ENCODE measurements at places on chromosomes 16 and 17.
A peak's percentile ranks its signal among the peaks of the same experiment; 100 is the strongest.

- peak; percentile 14 for DNase-seq
These were observed 48.6 kb downstream of the SLC39A11 start for GRCh38 chr17:73043686-73044581.

DNA sequence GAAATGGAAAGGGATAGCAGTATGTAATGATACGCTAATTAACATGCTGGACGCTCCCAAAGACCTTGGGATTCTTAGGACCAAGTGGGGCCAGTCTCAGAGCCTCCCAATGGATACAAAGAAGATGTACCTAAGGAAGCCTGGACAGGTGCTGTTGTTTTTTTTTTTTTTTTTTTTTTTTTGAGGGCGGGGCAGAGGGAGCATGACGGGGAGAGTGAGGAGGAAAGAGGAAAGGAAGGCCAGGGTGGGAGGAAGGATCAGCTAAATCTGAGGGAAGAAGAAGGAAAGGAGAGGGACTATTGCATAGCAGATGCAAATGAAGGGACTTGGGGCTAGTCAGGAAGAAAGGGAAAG is 2.5 kb downstream of the VAMP2 start:
- DNase-seq: no peak

GRCh38 chr17:69223809-69224208 is 4.8 kb downstream of the ABCA10 start:
- DNase-seq: no peak

DNA sequence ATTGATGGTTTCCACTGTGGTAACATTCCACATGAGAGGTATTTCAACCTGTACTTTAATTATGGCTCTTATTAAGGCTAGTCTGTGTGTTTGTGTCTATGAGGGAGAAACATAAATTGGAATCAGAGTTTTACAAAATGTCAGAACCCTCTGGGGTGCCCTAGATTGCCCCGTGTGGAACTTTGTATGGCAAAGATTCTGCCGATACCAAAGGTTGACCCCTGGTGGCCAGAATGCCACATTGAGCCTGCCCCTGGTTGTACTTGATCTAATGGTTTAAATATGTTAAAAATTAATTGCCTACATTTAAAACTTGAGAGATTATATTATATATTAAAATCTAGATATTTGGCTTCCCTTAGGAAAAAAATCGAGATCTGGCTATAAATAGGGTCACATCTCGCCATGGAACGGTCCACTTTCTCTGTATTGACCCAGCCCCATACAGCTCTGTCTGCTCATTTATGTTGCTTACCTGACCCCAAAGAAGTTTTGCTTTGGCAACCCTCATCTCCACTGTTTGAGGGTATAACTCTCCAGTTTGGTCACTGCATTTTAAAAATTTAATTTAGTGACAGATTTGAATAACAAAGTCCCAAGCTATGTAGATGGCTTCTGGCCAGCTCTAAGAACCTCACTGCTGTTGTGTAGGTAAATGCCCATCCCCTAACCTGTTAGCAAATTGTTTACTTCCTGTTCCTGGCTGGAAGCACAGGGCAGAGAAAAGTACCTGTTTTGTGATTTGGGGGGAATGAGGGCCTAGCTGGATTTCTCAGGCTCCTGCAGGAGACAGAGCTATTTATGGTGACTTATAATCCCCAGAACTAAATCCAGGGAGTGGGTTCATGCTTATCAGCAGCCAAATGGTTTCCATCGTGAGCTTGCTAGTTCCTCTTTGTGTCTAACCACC is 95.0 kb downstream of the PLCG2 start:
- no peak for DNase-seq

GRCh38 chr16:3548445-3548844 is 28.8 kb downstream of the NLRC3 start:
- no peak for DNase-seq

- DNase-seq: no peak
These were observed 8.1 kb upstream of the TBX4 start for GRCh38 chr17:61444075-61444474.

DNA sequence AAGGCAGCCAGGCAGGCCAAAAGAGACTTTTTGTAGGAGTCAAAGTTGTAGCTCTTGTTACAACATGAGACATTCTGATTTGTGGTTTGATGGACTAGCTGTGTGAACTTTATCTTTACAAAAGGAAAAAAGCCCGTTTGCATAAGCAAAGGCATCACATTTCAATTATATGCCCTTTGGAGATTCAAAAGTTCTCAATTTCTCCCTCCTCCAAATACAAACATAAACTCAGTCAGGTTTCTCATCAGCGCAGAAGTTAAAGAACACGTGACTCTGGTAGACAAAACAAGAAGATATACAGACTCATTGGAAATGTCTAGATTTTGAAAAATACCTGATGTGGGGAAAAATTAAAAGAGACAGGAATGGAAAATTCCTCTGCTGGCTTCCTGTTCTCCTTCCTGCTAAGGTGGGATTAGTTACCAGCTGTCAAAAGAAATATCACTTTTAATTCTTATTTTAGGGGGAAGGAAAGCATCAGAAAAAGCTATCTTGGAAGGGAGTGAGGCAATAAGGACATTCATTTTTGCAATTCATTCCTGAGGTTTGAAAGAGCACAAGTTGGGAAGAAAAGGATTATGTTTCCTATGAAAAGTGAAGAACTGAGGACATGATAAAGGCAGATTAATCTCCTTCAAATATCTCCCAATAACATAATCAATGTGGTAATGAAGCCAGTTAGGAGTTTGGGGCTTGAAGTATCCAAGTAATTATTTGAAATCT is 4.6 kb upstream of the KCNJ16 start:
- DNase-seq: no peak

GRCh38 chr16:14522671-14523070 is 107.4 kb downstream of the PARN start:
- DNase-seq: no peak

DNA sequence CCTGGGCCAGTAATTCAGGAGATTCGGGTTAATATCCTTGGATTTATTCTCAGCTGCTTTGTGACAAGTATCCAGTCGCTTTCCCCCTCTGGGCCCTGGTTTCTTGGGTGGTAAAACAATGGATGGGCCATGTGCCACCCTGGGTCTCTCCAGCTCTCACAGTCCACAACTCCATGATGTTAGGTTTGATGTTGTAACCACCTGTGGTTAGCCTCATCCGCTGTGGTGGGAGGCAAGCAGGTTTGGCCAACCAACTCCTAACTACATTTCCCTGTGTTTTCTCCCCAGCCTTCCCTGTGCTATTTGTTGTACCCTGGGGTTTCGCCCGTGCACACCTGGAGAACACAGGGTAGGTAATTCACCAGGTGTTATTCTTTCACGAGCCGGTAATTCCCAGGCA is 35.1 kb downstream of the GLP2R start:
- DNase-seq: no peak

DNA sequence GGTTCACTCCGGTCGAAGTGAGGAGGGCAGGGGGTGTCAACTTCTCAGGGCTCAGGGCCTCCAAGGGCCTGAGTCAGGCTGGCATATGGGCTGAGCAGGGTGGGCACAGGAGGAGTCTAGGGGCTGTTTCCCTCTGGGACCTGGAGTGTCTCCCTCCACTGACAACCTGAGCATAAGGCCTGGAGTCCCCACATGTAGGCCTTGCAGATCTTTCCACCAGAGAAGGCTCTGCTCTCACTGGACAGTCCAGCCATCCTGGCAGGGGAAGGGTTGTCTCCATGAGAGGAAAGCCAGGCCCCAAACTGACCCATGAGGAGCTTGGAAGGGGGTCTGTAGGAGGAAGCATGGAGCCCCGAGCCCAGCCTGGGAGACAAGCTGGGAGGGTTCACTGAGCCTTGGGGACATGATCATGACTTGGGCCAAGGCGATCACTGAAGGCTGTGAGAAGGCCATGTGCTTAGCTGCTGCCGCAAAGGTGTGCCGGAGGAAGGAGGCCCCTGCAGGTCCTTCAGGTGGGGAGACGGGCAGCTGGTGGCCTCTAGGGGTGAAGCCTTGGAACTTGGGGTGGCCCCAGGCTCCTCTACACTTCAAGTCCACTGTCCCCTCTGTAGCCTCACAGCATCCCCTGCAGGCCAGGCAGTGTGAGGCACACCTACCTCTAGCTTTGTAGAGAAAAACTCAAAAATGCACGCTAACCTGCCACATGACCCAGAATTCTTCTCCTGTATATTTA is 9.9 kb downstream of the CMTM2 start:
- DNase-seq: no peak

- DNase-seq: no peak
These were observed 9.9 kb downstream of the TMIGD1 start for GRCh38 chr17:30323895-30324319.

DNA sequence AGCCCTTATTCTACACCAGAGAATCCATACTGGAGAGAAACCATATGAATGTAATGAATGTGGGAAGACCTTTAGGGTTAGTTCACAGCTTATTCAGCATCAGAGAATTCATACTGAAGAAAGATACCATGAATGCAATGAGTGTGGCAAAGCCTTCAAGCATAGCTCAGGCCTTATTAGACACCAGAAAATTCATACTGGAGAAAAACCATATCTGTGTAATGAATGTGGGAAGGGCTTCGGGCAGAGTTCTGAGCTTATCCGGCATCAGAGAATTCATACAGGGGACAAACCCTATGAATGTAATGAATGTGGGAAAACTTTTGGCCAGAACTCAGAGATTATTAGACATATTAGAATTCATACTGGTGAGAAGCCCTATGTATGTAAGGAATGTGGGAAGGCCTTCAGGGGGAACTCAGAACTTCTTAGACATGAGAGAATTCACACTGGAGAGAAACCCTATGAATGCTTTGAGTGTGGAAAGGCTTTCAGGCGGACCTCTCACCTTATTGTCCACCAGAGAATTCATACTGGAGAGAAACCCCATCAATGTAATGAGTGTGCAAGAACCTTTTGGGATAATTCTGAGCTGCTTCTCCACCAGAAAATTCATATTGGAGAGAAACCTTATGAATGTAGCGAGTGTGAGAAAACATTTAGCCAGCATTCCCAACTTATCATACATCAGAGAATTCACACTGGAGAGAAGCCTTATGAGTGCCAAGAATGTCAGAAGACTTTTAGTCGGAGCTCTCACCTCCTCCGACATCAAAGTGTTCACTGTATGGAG is 14.1 kb downstream of the ZFP3 start:
- no peak for DNase-seq

DNA sequence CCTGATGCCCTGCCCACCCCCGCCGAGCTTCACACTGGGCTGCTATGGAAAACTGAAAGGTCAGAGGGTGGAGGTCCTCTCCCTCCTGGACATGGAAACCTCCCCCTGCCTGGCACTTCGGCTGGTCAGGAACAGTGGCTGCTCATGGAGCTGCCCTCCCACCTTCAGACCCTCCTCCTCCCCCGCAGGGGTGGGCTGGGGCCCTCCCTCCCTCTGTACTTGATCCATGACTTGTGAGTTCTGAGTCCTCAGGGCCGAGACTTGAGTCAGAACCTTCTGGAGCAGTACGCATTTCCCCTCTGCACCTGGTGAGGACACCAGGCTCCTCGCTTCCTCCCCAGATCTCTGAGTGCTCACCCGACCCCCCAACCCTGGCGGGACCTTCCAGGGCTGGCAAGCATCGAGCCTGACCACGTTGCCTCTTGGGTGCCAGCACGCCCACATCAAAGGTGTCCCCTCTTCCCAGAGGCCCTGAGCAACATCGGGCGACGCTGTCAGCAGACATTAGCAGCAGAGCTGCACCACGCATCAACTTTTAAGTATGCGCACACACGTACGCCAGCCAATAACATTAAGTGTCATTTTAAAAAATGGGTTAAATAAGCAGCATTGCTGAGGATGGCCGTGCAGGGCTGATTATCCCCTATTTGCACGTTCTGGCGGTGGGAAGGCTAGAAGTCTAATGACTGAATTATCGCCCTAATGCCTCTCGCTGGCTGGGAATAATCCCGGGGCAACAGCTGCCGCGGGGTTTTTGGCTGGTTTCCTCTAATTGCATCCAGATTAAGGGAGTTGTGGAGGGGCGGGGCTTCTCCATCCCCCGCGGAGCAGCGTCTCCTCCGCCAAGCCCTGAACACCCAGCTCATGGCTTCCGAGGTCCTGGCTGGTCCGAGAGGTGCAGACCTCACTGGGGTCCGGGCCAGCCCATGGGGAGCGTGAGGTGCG is 98.0 kb downstream of the TBC1D16 start:
- no peak for DNase-seq

- DNase-seq: no peak
These were observed 10.4 kb downstream of the HSD11B2 start for GRCh38 chr16:67441271-67441753.

DNA sequence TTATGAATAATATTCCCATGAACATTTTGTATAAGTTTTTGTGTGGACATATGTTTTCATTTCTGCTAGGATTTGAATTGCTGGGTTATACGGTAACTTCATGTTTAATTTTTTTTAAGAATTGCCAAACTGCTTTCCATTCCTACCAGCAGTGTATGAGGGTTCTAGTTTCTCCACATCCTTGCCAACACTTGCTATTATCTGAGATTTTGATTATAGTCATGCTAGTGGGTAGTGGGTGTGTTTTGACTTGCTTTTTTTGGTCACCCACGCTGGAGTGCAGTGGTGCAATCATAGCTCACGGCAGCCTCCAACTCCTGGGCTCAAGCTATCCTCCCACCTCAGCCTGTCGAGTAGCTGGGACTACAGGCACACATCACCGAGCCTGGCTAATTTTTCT is 3.0 kb upstream of the EEF2K start:
- no peak for DNase-seq

- DNase-seq: no peak
These were observed 279.8 kb upstream of the GOT2 start for GRCh38 chr16:59013930-59014329.

GRCh38 chr17:30332057-30332542 is 1.8 kb downstream of the TMIGD1 start:
- DNase-seq: no peak

- no peak for DNase-seq
These were observed 56.4 kb downstream of the CHD9 start for GRCh38 chr16:53111078-53111791.

DNA sequence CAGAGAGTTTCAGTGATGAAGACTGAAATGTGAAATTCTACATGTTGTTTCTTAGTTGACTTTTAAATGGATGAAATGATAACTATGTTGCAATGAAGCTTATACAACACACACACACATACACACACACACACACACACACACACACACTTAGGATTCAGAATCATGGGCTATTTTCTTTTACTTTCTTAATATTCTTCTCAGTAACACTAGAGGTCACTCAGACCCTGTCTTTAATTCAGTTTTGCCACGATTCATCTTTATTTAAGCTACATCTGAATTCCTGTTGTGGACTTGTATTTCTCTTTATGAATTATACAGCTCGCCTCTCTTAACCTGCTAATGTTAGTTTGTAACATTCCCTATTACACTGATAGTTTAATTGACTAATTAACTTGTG is 109.6 kb upstream of the GOT2 start:
- no peak for DNase-seq

DNA sequence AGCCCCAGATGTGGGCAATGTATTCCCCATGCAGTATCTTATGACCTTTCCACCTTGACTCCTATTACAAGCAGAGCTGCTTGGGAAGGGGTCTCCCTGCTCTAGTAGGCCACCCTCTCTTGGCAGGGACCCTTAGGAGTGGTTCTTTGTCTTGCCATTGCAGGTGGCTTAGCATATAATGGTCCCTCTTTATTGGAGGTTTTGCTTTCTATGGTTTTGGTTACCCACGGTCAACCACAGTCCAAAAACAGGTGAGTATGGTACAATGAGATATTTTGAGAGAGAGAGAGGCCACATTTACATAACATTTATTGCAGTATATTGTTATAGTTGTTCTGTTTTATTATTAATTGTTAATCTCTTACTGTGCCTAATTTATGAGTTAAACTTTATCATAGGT is 472.8 kb upstream of the ASIC2 start:
- DNase-seq: no peak

GRCh38 chr17:80872501-80873306 is 118.9 kb upstream of the CHMP6 start:
- DNase-seq: no peak

- no peak for DNase-seq
These were observed 10.4 kb downstream of the C16orf46 start for GRCh38 chr16:81066681-81067080.
